Activated T-cell treated with anti-CD3 and anti-CD28 coated beads, Interleukin-2, amount 50 U/mL, for 72 hours (primary cell): ENCODE measurements at places on chromosomes 1 and 21. TPM values are rescaled to one million over a fixed set of nuclear protein-coding genes. Genes with fewer than 3 reads are reported as not detected.

Gene SLAMF7
- total RNA-seq, result 42.6 TPM

Gene CASZ1
- 15.5 TPM for total RNA-seq

DNA sequence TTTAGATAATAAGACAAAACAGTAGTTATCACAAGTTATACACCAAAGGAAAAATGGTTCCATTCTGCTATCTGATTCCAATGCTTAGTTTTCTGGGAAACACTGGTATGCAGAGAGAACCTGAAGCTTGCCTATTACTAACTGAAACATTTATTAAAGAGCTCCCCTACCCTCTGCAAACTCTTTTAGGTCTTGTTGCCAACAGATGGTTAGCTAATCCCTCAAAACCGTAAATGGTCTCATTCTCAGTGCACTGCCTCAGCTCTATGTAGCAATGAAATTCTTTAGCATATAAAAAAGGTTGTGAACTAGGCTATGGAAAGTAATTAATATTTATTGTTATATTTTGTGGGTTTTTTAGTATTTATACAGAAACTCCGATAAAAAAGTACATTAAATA is 20.4 kb downstream of the C21orf91 start:
- DNase-seq, result no peak

Gene LMOD1
- not detected for total RNA-seq

DNA sequence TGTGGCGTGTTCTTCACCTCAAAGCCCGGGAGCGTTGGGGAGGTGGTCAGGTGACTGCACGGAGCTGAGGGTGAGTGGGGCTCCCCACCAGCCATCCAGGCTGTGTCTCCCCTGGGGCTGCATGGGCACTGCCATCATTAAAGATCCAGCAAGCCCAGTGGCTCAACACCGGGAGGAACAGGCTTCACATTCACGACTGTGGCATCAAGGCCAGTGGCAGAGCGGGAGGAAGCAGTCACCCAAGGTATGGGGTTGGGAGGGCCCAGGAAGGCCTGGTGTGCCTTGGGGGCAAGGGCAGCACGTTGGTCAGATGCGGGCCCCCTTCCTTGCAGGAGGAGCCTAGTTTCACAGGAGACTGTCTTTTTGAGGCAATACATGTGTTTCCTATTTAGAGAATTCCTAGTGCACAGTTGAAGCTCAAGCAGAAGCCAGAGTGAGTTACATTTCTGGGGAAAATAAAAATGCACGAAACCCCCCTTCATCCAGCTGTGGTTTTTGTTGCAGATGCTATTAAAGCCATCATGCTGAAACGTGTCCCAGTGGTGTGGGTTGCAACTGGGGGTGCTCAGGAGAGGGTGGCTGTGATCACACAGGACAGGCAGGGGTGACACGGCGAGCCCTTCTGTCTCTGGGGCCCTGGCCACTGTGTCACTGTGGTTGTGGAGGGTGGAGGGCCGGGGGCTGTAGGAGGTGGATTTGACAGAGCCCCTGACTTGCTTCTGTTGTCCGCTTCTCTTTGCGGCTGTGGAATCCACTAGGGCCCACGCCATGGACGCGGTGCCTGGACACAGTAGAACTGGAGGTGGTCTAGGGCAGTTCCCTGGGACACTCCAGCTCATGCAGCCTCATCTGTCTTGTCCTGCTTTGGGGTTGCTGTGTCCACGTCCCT is 34.1 kb downstream of the SNAP47 start:
- no peak for DNase-seq

- DNase-seq, result no peak
These were observed 16.4 kb upstream of the SEMA4A start for GRCh38 chr1:156136970-156137483.

GRCh38 chr1:47449822-47450552 is 12.1 kb downstream of the FOXD2 start:
- peak; percentile 16 for DNase-seq

GRCh38 chr1:235160383-235160956 is 580 bp downstream of the RBM34 start:
- DNase-seq, result no peak
